ENCODE measurements at places on chromosomes 2 and 18.

DNA sequence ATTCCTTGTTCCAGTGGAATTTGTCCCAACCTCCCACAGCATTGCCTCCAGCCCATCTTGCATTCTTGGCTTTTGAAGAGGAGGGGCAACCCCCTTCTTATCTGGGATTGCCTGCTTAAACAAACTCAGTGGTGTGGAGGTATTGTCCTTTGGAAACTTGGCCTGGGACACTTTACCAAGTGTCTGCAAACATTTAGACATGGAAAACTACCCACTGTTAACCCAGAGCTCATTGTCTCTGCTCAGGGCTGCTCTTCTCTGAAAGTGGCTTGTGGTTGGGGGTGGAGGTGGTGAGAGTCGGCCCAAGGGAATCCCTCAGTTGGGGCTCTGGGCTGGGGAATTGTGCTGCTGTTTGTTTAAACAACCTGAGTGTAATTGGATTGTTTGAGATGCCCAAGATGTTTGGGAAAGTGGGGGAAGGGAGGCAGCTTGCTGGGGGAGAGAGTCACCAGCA lies 178.3 kb upstream of the GATA6 start:
- no peak for DNase-seq

DNA sequence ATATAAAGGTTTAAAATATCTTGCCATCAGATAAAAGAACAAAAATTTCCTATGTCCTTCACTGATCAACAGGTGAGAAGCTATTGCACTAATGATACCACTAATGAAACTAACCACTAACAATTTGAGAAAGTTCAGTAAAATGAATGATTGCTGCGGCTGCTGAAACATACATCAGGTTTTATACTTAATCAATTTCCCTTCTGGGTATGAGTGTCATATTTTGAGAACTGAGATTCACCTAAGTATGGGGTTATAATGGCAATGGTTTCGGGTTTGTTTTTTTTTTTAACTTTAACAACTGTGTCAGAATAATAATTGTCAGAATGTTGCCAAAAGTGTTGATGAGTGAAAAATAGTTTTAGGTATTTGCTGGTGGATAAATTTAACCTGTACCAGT lies 151.3 kb upstream of the SLC39A10 start:
- DNase-seq = no peak

- no peak for DNase-seq
These were observed 210.8 kb upstream of the ZEB2 start for GRCh38 chr2:144730711-144731110.

GRCh38 chr2:224573724-224574123 lies 11.4 kb downstream of the CUL3 start:
- DNase-seq = no peak

DNA sequence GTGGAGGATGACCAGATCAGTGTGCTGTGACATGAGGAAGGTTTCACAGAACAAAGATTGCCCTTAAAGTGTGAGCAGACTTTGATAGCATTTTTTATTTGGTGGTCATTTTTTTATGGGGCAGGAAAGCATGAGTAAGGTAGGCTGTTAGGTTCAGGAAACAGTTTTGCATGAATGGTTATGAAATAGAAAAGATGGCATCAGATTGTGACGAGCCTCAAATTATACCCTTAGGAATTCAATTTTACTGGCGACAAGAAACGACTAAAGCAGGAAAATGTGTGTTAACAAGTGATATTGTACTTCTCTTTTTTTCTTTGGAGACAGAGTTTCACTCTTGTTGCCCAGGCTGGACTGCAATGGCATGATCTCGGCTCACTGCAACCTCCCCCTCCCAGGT lies 44.7 kb downstream of the PIK3C3 start:
- no peak for DNase-seq

- DNase-seq = no peak
These were observed 36.2 kb downstream of the ASB1 start for GRCh38 chr2:238462782-238463396.

DNA sequence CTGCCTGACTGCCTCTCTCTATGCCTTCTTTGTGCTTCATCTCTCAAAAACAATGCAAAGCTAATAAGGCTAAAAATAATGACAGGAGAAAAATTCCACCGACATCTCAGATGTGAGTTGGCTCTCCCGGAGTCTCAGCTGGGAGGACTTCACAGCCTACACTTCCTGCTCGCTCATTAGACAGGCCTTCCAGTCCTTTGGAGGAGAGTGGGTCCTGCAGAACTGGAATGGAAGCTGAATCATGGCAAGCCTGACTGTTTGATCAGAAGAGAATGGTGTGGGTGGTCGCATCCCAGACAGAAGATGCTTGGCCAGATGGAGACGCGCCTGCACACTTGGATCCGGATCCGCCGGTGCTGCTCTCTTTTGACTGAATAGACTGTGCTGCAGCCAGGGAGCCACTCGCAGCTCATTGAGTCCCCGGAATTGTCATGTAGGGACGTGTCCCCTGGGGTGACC lies 49.7 kb downstream of the TRIB2 start:
- no peak for DNase-seq

DNA sequence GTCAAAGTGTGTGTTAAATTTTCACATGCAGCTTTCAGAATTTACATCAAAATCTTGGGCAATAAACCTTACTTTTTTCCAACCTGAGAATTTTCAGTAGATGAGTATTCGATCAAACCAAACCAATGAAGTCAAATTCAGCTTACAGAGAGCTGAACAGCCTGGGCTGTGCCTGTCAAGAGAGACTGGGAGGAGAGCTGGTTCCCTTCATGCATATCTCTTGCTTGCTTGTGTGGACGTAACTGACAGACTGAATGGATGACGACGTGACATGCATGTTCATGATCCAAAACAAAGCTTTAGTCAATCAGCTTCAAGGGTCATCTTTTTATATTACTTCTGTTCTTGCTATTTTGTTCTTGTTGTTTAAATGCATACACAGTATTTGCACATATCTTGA lies 145.2 kb downstream of the GALNT3 start:
- DNase-seq = peak; percentile 19

DNA sequence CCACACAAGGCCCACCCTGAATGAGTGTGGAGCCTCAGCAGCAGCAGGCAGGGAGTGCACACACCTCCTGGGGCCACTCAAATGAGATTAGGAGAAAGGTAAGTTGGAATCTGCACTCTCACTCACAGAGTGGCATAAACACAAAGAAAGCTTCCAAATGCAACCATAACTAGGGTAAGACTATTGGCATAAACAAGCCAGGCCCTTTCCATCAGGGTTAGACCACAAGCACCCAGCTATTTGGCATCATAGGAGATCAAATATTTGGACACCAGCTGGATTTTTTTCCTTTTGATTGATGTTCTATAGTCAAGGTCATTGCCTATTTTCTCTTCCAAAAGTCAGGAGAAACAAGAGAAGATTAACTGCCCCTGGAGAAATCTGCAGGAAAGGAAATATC lies 471.5 kb downstream of the TXNL1 start:
- no peak for DNase-seq

DNA sequence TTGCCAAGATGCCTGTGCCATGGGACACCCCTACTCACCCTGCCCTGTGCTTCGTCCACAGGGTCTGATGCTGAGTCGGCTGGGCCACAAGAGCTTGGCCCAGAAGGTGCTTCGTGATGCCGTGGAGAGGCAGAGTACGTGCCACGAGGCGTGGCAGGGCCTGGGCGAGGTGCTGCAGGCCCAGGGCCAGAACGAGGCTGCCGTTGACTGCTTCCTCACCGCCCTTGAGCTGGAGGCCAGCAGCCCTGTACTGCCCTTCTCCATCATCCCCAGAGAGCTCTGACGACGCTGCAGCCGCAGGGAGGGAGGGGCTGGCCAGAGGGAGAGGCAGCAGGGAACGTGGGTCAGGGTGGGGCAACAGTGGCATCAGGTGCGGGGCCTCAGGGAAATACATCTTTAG lies 81.5 kb downstream of the STPG4 start:
- DNase-seq = no peak

DNA sequence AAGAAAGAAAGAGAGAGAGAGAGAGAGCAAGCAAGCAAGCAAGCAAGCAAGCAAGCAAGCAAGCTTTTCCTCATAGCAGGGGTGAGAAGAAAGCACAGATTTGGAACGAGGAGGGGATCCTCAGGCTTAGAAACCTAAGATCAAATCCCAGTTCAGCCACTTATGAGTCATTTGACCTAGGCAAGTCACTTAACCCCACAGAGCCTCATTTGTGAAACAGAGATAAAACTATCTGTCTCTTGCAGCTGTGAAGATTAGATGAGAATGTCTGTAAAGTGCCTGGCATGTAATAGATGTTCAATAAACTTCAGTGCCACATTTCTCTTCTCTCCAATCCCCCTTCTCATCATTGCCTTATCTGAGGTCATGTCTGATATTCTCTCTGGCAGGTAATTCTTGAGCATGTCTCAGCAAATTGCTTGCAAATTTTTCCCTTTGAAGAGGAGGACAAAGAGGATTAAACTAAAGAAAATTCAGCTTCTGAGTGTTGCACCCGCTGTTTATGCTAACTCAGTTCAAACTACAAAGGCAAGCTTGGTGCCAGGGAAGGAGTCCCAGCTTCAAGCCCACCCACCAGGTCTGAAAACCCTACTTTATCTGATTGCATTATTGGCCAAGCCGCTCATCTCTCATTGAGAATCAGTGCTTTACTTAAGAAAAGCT lies 20.3 kb downstream of the ALK start:
- no peak for DNase-seq

- DNase-seq = peak; percentile 78
These were observed at the start of gene B3GNT2 for GRCh38 chr2:62195421-62196277. TSS of gene B3GNT2 (plus strand) at chr2:62196115. CDS start at chr2:62222221, 26,106 bp downstream.

GRCh38 chr2:842151-842803 lies 108.4 kb upstream of the SNTG2 start:
- no peak for DNase-seq

- no peak for DNase-seq
These were observed 68.4 kb downstream of the NXPH2 start for GRCh38 chr2:138711812-138712211.

GRCh38 chr2:4827836-4828235 lies 864.3 kb upstream of the SOX11 start:
- no peak for DNase-seq

DNA sequence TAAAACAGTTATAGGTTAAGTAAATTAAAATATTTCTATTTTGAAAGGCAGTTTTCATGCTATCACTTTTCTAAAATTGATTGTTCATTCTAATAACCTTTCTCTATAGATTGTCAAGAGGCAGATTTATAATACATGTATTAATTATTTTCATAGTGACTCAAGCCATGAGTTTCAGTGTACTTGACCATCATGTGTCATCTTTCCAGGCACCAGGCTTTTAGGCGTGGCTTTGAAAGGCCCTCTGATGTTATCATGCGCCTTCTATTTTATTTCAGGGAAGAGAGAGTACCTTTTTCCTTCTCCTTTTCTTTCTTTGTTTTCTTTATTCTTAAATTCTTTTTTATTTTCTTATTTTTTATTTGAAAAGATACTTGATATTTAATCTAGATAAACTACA lies 128.3 kb upstream of the ETAA1 start:
- no peak for DNase-seq

DNA sequence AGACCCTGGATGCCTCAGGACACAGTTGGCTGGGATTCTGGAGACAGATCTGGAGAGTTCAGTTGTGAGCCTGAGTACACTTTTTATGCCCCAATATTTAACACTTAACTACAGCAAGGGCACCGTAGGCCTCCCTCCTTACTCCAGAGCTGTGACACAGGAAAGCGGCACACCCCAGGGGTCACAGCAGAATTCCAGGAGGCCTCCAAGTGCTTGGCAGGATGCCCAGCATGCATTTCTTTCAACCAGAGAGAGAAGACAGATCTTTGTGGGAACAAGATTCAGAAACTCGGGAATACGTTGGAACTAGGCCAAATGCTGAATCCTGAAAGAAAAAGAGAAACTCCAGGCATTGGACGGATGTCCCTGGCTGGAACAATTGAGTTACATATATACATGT lies 199.2 kb upstream of the NT5C1B start:
- no peak for DNase-seq

DNA sequence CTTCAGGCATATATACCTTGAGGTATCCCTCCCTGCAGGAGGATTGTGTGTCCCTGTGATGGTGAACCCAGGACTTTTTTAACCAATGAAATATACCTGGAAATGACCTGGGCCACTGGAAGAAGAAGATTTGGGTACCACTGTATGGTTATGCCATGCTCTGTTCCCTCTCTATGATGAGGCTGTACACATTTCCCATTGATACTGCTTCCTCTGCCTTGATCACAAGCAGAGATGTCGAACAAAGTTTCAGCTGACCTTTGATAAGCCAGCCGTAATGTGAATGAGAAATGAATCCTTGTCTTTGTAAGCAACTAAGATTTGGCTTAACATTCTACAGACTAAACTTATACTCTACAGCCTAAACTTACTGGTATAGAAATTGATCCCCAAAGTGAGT lies 78.4 kb upstream of the SPOPL start:
- no peak for DNase-seq

- DNase-seq = no peak
These were observed 63.0 kb downstream of the RBM43 start for GRCh38 chr2:151198645-151199044.

DNA sequence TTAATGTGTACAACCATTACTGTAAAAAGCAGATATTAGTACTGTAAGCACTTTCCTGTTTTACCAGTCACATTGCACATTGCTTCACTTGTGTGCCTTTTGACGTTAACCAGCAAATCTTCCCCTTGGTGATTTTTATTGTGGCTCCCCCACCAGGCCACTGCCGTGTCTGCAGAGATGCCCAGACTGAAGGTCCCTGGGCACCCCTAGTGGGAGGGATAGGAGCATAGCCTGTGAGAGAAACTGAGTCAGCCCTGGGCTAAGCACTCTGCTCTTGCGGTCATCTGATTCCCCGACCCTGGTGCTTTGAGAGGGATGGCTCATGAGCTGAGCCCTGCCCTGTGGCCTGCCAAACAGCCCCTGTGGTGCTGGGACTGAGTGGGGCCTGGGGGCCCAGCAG lies 73.4 kb downstream of the INPP4A start:
- DNase-seq = no peak

DNA sequence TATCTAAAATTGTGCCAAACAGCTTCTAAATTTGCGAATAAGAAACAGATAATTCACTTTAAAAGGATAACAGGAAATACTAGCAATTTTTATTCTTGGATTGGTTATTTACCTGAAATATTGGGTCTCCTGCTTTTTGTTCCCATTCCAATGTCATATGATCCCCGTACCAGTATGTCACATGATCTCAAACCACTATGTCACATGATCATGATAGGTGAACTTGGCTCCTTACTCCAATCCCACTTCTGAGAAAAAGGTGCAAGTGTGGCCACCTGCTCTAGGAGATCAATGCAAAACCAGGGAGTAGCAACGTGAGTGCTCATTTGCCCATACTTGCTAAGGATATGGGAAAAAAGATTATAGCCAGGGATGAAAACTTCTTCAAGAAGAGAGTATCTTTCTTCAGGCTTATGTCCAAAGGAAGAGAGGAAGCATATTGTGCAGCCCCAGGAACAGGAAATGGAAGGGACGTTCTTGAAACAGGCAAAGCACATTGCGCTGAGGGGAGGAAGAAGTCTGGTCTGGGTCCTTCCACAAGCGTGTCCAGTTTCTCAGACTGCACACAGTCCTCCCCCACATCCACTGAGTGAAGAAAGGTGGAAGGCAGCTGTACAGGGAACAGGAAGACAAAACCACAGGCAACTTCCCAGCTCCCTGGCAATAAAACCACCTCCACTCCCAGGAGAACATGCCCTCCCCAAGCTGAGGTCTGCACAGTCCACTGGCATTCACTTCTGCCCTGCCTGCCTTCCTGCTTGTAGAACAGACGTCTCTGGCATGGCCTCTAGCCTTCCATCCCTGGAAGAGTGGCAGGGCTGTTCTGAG lies at the start of gene LYG2:
LYG2 (minus strand) TSS at position 176 of the 828 bp plus-strand sequence. CDS start 1,406 bp downstream, outside the sequence.
- no peak for DNase-seq

Data from glutamatergic neuron (in vitro differentiated cells).